SK-MEL-5 (cell line): ENCODE measurements at places on chromosomes 12 and 14.

DNA sequence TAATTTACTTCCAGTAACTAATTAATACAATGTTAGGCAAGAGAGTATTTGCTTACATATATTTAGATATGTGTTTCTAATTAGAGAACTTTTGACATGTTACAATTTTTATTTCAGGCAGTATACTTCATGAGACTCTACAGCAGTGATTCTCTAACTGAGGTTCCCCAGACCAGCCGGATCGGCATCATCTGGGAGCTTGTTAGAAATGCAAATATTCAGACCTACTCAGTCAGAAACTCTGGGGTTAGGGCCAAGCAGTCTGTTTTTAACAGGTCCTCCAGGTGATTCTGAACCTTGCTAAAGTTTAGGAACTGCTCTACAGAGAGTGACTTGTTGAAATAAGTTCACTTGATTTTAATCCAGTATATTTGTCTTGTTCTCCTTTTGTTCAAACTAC lies 46.5 kb downstream of the ARID2 start:
- DNase-seq, result no peak

GRCh38 chr14:94341656-94342333 lies 18.7 kb upstream of the SERPINA6 start:
- no peak for DNase-seq

DNA sequence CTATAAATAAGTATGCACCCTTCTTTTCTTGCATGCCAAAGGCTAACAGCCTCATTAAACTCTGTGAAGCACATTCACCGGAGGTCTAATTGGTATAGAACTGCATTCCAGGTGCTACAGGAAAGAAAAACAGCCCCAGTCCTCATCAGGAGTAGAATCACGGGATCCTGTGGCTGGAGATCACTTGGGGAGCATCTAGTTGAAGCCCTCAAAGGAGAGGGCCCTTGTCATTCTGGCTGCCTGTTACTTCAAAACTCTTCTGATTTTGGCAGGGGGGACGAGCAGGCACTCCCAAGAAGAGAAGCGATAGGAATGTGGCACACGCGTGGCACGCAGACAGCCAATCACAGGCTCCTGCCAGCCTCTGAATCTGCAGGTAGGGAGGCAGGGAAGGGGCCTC lies 154.4 kb downstream of the TTC7B start:
- no peak for DNase-seq

- no peak for DNase-seq
Measured at GRCh38 chr12:110540048-110540447, 37.9 kb downstream of the RAD9B start.

DNA sequence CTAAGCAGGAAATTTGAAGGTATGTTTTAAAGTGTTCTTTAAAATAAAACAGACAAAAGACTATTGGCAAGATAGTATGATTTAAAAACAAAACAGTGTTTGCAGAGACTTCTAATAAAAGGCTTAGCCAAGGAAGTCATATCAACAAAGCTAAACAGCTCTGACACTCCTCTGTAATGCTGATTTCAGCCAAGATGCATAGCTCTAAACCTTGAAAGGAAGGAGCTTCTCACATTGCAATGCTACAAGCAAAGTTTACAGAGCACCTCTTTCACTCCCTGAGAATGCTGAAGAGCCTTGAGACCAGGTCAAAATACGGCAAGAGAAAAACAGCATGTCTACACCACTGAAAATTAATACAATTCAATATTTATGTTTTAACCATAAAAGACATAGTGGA lies 51.8 kb downstream of the PARP11 start:
- no peak for DNase-seq

DNA sequence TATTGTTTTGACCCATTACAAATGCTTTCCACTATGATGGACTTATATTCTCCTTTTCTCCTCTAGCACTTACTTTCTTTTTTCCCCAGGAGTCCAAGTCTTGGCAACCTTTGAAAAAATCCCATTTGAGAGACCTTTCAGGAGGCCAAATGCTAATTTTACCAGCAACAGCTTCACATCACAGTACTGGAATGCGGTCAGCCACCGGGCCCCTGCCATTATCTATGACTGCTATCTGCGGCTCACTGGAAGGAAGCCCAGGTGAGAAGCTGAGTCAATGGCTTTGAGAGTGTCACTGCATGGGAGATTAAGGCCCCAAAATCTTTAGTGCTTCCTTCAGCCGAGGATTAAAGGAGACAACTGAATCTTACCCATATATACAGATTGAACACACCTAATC lies 64.2 kb downstream of the ERGIC2 start:
- DNase-seq, result no peak
